Iris pigment epithelial cell (primary cell): ENCODE measurements at places on chromosomes 1 and 21.

DNA sequence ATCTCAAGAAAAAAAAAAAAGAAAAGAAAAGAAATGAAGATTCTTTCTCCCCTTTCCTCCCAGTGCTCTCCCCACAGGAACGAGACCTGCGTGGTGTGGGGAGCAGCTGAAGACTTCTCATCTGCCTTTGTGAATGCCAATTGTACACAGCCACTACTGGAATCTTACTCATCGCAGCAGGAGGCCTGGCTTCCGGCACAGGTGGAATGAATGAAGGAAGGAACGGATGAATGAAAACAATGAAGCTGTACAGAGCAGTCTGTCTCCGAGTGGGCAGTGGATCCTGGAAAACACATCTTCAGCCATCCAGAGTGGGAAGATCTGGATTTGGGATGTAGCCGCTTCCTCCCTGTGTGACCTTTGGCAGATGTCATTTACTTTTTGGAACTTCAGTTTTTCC is 64.9 kb downstream of the RUNX3 start:
- no peak for DNase-seq

- DNase-seq = no peak
Observed at GRCh38 chr1:211213702-211214101, 45.5 kb upstream of the RCOR3 start.

GRCh38 chr1:196651079-196651478 is 764 bp upstream of the CFH start:
- no peak for DNase-seq

DNA sequence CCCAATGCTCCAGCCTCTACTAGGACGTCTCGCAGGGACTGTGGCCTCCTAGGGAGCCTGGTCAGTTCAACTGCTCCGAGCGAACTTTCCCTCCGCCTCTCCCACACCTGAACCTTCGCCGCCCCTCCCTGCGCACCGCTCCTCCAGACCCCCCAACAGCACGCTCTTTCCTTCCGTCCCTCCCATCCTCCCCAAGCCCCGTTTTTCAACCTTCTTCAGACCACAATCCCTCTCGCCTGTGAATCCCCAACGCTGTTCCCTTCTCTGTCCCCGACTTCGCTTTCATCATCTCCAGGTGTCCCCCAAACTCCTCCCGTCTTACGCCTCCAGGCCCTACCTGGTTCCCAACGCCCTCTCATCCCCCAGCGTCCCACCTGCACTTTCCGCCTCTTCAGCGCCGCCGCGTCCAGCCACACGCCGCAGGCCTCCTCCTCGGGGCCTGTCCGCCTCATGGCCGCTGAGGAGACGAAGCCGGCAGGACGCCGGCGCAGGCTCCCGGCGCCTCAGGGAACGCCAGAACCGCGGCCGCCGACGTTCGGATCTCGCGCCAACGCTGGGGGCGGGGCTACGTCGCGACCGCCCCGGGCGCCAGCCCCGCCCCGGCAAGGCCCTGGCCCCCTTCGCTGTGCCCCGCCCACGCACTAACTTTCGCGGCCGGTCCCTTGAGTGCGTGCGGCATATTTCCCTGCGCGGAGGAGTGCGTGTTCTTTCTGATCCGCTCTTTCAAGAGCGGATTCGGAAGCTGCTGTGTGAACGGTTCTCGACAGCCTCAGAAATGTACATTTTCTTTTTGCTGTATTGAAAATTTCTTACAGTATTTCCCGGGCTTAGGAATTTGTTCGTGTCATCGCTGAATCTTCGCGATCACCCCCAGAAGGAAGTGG is at the start of gene AUNIP:
Gene AUNIP, minus strand, starts transcription at position 552 of the 884 bp plus-strand sequence. Its CDS starts 100 bp downstream, at position 452.
- peak; percentile 90 for DNase-seq

GRCh38 chr1:64030411-64030810 is 173.0 kb upstream of the UBE2U start:
- DNase-seq = peak; percentile 54

GRCh38 chr1:36730599-36730998 is 247.9 kb upstream of the CSF3R start:
- DNase-seq = no peak

- DNase-seq = peak; percentile 84
Observed at GRCh38 chr1:96388421-96389310, 332.9 kb upstream of the PTBP2 start.

DNA sequence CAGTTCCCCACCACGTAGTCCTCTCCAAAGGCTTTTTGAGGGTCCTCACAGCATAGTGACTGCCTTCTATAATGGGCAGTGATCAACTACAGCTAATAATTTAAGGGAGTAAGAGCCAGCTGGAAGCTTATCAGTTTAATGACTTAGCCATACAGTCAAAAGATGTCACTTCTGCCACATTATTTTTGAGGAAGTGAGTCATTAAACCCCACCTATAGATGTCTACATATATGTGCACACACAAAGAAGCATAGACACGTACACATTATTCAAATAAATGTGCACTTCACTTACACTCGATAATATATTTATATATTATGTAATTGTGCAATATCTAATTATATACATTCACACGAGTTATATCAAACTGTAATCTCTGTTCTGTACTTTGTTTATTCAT is 1704.7 kb downstream of the KCNT2 start:
- no peak for DNase-seq

DNA sequence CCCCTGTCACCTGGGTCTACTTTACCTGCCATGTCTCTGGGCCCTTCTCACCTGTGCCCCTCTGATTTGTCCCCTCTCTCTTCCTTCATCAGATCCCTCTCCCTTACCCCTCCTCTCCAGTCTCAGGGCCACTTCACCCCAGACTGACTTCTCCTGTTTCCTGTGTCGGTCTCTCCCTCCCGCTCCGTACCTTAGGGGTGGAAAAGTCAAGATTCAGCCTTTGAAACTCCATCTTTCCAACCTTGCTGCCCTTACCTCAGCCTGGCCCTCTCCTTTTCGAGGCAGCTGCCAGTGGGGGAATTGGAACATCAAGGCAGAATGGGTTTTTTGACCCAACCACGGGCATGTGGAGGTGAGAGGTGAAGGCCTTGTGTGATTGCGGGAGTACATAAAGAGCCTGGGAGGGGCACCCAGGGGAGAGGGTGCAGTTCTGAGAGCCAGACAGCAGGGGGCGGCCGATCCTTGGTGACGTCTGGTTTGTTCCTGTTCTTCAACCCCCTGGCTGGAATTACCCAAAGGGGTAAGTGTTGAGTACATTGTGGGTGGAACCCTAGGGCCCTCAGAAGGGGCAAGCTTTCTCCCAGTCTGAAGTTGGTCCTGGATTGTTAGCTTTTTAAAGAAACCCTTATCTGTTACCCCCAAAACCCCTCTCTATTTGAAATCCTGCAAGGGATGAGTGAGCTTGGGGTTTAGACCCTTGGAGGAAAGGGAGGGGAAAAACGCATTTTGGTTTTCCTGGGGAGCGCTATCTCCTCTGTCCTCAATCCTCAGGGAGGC is 12.3 kb upstream of the DMBX1 start:
- DNase-seq = peak; percentile 59

GRCh38 chr1:62071695-62072094 is 123.0 kb upstream of the L1TD1 start:
- DNase-seq = no peak

DNA sequence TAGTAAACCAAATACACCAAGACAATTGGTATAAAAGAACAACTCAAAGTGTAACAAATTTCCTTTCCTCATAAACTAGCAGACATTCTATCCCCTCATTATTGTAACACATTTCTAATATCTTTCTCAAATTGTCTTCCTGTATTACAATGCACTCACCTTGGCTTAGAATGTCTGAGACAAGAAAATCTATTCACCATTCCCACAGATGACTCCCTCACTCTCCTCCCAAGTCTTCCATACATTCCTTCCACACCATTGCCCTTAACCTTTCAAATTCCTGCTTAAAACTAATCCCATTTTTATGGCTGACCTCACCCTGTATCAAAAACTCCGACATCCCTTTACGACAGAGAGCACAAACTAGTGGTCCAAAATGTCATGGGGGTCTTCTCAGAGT is 56.0 kb downstream of the LTN1 start:
- DNase-seq = no peak

DNA sequence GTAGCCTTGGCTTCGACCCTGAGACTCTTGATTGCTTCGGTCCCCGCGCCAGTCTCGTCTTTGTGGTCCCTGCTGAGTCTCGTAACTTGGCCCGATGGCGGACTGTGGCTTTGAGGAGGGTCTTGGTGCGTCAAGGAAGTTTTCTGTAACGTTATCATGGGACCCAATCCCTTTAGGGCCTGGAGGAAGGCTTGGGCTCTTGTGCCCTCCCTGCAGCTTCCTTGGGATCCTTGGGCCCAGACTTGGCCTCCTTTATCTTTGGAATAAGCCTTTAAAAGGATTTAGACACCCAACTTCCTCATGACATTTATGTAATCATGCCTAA is 371 bp downstream of the ZMPSTE24 start:
- no peak for DNase-seq

- DNase-seq = peak; percentile 99
Observed at GRCh38 chr1:164772635-164773034, 213.7 kb downstream of the PBX1 start.

DNA sequence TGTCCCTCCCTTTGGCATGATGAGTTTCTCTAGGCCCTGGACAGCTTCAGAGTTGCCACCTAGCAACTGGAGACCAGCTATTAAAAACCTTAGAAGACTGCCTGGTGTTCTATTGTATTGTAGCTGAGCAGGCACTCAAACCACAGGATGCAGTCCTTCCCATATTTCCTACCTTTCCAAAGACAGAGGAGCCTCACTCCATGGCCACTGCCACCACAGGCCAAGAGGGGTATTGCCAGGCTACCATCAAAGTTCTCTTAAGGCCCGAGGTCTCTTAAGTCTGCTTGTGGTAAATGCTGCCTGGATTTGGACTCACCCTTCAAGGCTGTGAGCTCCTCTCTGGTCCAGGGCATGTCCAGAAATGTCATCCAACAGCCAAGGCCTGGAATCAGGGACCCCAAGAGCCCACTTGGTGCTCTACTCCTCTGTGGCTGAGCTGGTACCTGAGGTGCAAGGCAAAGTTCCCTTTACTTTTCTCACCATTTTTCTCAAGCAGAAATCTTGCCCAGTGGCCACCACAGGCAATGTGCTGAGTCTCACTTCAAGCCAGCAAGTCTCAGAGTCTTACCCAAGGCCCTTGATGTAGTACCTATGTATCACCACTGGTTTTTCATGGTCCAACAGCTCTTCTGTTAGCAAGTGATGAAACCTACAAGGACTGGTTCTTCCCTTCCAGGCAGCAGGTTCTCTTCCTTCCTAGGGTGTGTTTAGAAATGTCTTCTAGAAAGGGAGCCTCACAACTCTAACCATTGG is 269.4 kb downstream of the AMY1C start:
- no peak for DNase-seq

DNA sequence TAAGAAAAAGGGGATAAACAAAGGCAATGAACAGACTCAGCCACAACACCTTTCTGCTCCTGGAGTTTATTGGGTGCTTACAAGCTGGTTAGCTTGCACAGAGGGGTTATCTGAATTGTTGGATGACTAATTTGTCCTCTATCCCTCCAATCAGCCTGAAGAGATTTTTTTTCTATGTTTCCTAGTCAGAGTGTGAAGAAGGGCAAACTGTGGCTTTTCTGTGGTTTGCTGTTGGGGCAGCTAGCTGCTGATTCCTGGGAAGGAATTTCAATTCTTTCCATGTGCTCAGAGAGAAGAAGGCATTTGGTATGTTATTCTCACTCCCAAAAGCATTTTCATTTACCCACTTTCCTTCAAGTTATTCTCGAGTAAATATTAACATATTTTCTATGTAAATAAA is 48.6 kb downstream of the PCP4 start:
- peak; percentile 15 for DNase-seq

DNA sequence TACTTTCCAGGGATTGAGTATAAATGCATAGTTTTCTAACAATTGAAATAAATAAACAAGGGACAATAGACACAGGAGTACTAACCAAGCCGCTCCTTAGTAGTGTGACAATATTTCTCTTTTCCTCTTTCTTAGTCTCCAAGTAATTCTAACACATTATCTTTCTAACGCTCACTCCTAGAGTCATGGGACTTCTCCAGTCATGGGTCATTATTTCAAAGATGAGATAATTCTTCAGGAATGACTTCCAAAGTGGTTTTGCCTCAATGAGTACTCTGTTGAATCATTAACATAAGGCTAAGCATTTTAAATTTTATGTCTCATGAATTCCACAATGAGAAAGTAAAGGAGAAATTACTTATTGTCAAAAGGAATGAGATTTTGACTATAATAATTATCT is 605.8 kb upstream of the ADAMTS5 start:
- DNase-seq = peak; percentile 86

DNA sequence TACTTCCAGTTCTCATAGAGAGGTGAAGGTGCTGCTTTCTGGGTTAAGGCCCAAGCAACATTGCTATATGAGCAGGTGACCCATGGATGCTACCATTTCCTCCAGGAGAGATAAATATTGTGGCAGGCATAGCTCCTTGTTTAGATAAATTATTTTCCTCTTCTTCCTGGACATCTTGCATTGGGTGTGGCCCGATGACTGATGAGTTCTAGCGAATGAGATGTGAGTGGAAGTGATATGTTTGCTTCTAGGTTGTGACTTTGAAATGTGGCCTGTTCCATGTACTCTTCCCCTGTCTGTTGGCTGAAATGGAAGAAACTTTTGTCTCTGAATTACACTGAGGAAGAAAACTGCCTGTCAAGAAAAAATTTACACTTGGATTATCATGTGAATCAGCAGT is 101.7 kb upstream of the FMN2 start:
- DNase-seq = no peak

DNA sequence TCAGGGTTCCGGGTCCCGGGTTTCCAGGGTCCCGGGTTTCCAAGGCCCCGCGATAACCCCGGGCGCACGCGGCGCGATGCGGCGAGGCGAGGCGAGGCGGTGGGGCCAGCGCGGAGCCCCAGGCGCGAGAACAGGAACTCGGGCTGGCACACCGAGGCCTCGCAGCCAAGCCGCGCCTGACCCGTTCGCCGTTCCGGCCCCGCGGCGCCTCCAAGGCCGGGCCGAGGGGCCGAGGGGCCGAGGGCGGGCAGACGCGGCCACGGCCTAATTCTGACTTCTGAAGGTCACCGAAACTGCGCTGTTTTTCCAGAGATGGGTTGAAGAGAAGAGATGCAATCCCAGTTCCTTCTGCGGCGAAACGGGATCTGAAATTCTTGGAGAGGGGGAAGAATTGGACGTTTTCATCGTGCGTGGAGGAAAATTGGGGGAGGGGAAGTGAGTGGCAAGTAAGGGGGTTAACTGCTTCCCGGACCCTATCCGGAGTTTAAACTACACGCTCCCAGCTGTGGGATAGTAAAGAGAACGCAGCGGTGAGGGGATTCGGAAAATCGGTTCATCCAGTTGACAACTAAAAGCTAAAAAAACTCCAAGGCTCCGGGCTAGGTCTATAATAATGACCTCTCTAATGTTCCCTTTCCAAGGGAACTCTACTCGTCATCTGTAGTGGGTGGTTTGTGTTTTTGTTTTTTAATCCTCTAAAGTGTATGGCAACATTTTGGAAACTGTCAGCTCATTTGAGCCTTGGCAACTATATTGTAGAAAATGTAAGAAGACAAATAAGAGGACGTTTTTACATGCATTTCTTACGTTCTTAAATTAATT is 8.2 kb downstream of the TBX15 start:
- DNase-seq = no peak
